Cortex of kidney (tissue), 1 donor: ENCODE measurements at places on chromosomes 3 and 15.

GRCh38 chr3:168116279-168116678 is 20.6 kb upstream of the GOLIM4 start:
- DNase-seq = no peak

- DNase-seq = no peak
Measured at GRCh38 chr3:37949866-37950265, 40.7 kb upstream of the VILL start.

- no peak for DNase-seq
Measured at GRCh38 chr3:191961529-191961928, 500.6 kb downstream of the PYDC2 start.

- DNase-seq = no peak
Measured at GRCh38 chr15:82901114-82901805, 51.3 kb downstream of the HOMER2 start.

DNA sequence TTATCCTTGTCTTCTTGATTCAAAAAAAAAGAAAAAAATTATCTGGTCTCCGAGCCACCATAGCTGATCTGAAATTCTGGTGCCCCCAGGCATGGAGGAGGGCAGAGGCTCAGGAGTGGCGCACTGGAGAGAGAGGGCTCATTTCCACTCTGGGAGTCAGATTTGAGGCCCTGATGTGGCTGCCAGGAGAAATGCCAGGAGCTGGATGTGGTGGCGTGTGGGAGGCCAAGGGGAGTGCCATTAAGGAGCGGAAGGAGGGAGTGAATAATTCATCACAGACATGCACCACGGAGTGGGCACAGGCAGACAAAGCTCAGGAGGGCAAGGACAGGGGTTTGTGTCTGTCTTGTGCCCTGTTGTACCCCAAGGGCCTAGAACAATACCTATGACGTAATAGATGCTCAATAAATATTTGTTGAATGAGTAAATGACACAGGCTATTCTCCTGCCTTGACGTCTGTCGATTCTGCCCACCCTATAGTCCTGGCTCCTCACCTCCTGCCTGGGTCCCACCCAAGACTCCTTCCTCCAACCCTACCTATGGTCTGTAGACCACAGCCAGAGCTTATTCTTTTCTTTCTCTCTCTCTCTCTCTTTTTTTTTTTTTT is 12.0 kb upstream of the GRIP2 start:
- no peak for DNase-seq

- DNase-seq = no peak
Measured at GRCh38 chr3:152258448-152259393, 10.0 kb upstream of the MBNL1 start.

- no peak for DNase-seq
Measured at GRCh38 chr3:124351430-124352148, 359.7 kb upstream of the ROPN1 start.

GRCh38 chr3:112560307-112560706 is 1.5 kb downstream of the ATG3 start:
- no peak for DNase-seq

DNA sequence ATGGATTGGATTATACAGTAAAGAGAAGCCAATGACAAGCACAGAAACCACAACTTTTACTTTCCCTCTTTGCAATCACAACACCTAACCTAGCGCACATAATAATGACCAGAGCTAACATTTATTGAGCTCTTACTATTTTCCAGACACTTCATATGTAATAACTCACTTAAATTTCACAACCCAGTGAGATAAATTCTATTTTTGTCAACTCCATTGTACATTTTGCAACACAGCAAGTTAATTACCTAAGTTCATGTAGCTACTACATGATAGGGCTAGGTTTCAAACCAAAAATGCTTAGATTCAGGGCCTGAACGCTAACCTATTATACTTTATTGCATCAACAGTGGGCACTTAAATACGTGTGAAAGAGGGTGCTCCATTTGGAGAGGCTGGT is 89.5 kb downstream of the GADL1 start:
- no peak for DNase-seq

DNA sequence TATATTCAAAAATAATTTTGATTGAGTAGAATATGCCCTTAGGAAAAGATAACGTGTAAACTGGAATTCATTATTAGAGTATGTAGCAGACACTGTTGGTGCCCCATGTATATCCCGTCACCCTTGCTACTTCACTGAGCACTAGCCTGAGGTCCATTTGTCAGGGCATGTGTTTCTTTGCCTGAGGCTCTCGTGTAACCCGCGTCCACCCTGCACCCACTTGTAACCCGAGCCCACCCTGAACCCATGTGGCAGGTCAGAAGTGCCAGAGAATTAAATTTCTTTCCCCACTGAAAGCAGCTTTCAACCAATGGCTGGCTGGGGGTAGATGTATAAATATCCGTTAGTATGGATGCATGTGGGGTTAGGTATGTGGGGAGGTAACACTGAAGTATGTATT is 474.2 kb upstream of the ZNF385D start:
- DNase-seq = no peak

DNA sequence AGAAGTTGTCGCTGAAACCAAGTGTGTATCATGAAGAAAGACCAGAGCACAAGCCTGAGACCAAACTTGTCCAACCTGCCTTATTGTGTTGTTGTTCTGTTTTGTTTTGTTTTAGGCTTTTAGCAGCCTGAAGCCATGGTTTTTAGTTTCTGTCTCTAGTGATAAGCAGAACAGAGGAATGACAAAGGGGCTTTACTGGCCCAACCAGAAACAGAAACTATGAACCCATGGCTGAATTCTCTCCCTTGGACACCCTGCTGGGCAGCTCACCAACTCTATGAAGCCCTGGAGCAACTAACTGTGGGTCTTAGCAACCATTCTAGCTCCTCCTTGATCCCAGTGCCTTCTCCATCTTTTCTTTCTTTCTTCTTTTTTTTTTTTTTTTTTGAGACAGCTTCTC is 30.3 kb downstream of the HCLS1 start:
- DNase-seq = no peak

DNA sequence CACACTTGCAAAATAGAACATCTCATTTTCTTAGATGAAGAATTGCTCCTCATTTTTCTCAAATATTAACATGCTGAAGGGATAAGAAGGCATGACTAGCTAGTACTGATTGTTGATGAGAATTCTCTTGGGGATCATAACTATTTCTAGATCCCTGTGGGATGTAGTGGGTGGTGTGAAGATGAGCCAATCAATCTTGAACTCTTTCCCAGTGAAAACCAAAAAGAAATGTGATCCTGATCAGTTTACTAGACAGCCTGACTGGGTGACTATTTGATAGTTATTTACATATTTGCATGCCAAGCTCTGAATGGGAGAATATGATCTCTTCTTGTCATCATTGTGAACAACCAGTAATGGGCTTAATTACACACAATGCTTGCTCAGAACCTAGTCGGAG is 63.7 kb downstream of the ZIC1 start:
- no peak for DNase-seq

- no peak for DNase-seq
Measured at GRCh38 chr3:158522221-158523136, 48.5 kb upstream of the MLF1 start.

- no peak for DNase-seq
Measured at GRCh38 chr15:83657549-83657948, 3.6 kb downstream of the ADAMTSL3 start.

DNA sequence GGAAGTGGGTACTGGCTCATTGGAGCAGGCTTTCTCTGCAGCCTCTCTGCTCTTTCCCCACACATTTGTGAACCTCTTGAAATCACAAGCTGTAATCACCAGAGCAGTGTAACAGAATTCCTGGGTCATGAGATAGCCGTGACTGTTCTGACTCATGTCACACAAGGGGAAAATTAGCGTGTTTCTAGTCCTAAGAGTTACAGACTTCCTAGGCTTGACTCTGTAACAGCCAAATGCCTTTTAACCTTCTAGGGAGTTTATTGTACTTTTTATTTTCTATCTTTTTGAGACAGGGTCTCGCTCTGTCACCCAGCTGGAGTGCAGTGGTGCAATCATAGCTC is 54.7 kb upstream of the TRAK1 start:
- no peak for DNase-seq

GRCh38 chr3:169240786-169241486 is 422.6 kb downstream of the MECOM start:
- DNase-seq = no peak

DNA sequence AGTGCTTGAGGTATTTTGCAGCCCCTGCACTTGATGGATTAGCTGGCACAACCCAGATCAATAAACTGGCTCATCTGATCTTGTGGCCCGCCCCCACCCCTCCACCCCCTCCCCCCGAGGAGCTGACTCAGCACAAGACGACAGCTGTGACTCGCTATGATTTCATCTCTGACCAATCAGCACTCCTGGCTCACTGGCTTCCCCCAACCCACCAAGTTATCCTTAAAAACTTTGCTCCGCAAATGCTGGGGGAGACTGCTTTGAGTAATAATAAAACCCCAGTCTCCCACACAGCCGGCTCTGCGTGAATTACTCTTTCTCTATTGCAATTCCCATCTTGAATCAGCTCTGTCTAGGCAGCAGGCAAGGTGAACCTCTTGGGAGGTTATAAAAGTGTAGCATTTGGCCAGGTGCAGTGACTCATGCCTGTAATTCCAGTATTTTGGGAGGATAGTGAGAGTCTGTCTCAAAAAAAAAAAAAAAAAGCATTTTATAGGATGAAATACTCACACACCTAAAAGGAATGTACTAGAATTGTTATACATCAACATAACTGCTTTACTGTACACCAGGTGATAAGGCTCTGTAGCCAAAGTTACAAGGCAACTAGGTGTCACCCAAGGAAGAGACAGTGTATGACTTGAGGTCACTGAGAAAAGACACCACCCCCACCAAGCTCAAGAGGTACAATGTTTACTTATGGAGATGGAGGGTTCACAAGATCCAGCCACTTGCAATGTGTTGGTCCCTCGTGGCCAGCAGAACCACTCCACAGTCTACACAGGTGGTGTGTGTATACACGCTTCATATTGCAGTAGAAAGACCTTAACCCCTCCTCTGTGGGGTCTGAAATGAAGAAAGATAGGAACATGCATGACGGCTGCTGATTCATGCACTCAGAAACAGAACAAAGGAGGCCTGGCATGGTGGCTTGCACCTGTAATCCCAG is 8.6 kb downstream of the ZNF445 start:
- no peak for DNase-seq

- DNase-seq = no peak
Measured at GRCh38 chr3:52514576-52514975, 19.1 kb downstream of the NT5DC2 start.

DNA sequence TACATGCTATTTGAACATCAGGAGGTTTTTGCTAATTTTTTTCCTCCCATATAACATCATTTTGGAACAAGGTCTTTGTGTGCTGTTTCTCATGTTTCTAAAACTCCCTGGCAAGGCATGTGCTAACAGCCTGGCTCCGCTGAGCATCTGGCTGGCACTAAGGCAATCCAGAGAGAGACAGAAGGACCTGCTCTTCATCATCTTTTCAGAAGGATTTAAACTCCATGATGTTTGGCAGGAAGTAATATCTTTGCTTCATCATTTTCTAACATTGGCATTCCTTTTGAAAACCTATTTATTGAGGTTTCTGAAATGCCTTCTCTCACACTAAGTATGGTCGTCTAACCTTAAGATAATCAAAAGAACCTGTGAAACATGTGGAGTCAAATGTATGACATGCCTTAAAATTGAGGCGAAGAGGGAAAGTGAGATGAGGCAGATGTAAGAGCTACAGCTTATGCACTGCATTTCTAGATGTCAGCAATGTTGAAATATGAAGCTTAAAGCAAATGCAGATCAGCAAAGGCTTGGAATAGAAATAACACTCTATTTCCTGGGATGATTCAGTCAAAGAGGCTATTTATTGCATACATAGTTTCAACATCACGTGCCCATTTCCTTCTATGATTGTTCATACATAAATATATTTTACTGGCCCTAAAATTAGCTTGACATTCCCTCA is 592.0 kb downstream of the ZNF385D start:
- DNase-seq = no peak

DNA sequence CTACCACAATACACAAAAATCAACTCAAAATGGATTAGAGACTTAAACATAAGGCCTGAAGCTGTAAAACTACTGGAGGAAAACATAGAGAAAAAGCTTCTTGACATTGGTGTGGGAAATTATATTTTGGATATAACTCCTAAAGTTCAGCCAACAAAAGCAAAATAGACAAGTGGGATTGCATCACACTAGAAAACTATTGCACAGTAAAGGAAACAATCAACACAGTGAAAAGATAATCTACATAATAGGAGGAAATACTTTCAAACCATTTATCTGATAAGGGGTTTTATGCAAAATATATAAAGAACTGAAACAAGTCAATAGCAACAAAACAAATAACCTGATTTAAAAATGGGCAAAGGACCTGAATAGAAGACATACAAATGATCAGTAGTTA is 37.6 kb upstream of the TP63 start:
- DNase-seq = no peak

DNA sequence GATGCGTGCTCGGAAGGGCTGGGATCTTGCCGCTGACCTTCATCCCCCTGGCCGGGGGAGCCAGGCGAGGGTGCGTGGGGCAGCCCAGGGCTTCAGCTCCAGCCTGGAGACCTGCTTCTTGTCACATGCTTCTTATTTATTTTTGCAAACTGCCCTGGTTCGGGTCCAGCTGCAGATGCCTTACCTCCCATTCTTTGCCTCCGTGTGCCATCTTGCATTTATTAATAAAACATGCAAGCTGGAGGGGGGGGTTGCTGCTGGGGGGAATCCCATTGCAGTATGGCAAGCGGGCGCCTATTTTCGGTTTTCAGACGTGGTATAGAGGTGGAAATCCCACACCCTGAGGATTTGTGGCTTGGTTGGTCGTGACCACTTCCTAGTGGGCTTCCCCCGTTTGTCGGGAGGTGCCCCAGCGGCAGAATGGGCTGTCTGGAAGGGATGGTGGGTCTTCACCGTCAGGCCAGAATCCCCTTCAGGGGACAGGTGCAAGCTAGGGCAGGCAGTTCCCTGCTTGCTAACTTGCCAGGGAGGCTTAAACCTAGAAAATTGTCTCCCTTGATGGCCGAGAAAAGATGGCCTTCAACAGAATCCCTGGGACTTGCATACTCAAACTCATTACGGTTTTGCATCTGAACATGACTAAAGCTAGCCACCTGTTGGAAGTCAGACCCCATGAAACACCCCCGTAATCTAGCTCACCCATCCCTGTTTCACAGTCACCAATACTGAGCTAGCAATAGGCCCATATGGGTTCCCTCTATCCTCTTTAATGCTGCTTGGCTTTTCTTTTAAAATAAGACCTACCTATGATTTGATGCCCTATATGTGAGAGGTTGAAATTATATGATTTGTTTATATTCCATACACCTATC is 569 bp downstream of the TMEM266 start:
- DNase-seq = no peak
